Thoracic aorta endothelial cell (primary cell): ENCODE measurements at places on chromosomes 12 and 14. TPM values are rescaled to one million over a fixed set of nuclear protein-coding genes. Genes with fewer than 3 reads are reported as not detected.

Gene LIN7A
- total RNA-seq: 0.36 TPM in 1 of 2 replicates, not detected in the other

Gene KLHL33
- not detected in 2 replicates for total RNA-seq

Gene IFNG-AS1
- not detected in 2 replicates for total RNA-seq

Gene BICDL1
- total RNA-seq: not detected in 2 replicates

Gene SERPINA3
- 0.40 TPM in 1 of 2 replicates, not detected in the other for total RNA-seq

Gene AQP6
- not detected in 2 replicates for total RNA-seq

Gene SLCO1B1
- not detected in 2 replicates for total RNA-seq

Gene GALNT4
- 26.1 and 27.8 TPM in 2 replicates for total RNA-seq

Gene RHEBL1
- total RNA-seq: 0.66 and 1.4 TPM in 2 replicates

Gene CLEC4C
- total RNA-seq: not detected in 2 replicates

Gene OR6C65
- total RNA-seq: not detected in 2 replicates

Gene CISTR
- not detected in 2 replicates for total RNA-seq

Gene INHBC
- total RNA-seq: not detected in 2 replicates

Gene GAS2L3
- 58.5 and 74.2 TPM in 2 replicates for total RNA-seq
